ENCODE measurements at places on chromosomes 1 and 21. TPM values are rescaled to one million over a fixed set of nuclear protein-coding genes. Genes with fewer than 3 reads are reported as not detected.

Gene KPRP
- total RNA-seq = not detected

Gene ZNF593OS
- not detected for total RNA-seq

Gene HAO2
- not detected for total RNA-seq

GRCh38 chr1:221696718-221697461 lies 45.0 kb downstream of the DUSP10 start:
- H3K27me3 ChIP-seq = no peaks in the 10 kb centered on the region
- peaks cover 6% of the 10 kb centered on the region for H3K4me1 ChIP-seq
- no peak for DNase-seq
- no peak overlapping the region for H3K27ac ChIP-seq
- H3K36me3 ChIP-seq = no peaks in the 10 kb centered on the region

DNA sequence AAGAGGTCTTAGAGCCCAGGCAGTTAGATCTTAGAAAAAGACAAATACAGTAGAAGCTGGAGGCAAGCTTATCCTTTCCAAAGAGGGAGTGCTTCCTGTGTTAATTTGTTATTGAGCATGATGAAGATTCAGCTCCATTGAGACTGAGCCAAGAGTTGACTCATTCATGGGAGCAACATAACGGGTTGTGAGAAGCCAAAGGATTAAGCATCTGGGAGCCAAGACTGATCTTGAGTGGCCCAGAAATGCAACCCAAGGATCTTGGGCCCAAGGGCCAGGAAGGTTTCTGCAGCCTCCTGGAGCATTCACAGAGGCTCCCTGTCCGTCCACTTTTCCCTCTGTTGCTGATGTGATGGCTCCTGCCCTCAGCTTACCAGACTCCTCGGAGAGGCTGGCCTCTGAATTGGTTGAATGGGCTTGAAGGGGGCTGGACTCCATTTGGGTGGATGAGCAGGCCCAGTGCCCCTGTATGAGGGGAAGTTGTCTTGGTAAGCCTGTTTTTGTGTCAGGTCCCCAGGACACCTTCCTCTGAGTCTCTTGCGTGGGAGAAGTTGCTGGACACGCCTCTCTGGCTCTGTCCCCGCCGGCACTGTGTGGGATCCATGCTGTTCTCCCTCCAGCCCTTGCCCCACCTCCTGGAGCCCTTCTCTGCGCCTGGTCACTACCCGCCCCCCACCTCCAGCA lies 42.4 kb downstream of the PDE9A start:
- H3K27me3 ChIP-seq = no peaks in the 10 kb centered on the region
- no peak for DNase-seq
- peaks cover 18% of the 10 kb centered on the region for H3K36me3 ChIP-seq
- no peak overlapping the region for H3K4me3 ChIP-seq
- H3K4me1 ChIP-seq = no peaks in the 10 kb centered on the region

- DNase-seq = no peak
- no peaks in the 10 kb centered on the region for H3K36me3 ChIP-seq
- H3K27ac ChIP-seq = no peak overlapping the region
- H3K4me3 ChIP-seq = no peak overlapping the region
- H3K27me3 ChIP-seq = no peaks in the 10 kb centered on the region
Measured at GRCh38 chr1:199155166-199156019, 516.6 kb downstream of the PTPRC start.

- H3K36me3 ChIP-seq = peaks cover 7% of the 10 kb centered on the region
- peak overlapping the region; percentile 81 for H3K27ac ChIP-seq
- peak overlapping the region; percentile 17 for H3K4me3 ChIP-seq
- DNase-seq = no peak
- H3K27me3 ChIP-seq = no peaks in the 10 kb centered on the region
Measured at GRCh38 chr1:167491586-167492461, 26.5 kb downstream of the CD247 start.

GRCh38 chr1:4603295-4604110 lies 50.9 kb upstream of the AJAP1 start:
- H3K27me3 ChIP-seq = no peaks in the 10 kb centered on the region
- H3K36me3 ChIP-seq = no peaks in the 10 kb centered on the region
- no peak overlapping the region for H3K4me3 ChIP-seq
- no peak overlapping the region for H3K27ac ChIP-seq
- no peak for DNase-seq

DNA sequence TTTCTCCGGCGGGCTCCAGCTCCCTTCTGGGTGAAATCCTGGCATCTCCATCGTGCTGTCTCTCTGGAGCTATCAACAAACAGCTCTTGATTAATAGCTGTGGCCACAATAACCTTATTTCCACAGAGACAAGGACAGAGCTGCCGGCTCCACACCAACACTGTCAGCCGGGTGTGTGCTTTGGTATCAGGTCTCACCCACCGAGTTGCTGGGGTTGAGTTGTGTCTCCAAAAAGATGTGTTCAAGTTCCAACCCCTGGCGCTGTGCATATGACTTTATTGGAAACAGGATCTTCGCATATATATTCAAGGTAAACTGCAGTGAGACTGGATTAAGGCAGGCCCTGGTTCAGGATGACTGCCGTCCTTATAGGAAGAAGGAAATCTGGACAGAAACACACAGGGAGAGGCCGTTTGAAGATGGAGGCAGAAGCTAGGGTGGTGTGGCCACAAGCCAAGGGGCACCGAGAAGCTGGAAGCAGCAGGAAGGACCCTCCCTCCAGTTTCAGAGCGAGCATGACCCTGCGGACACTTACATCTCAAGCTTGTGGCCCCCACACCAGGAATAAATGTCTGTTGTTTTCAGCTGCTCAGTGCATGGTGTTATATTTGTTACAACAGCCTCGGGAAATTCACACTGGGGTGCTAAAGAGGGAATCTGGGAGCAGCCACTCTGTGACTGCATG lies 88.4 kb upstream of the TMPRSS2 start:
- no peak overlapping the region for H3K4me3 ChIP-seq
- no peak for DNase-seq
- no peaks in the 10 kb centered on the region for H3K4me1 ChIP-seq
- H3K36me3 ChIP-seq = no peaks in the 10 kb centered on the region
- H3K27ac ChIP-seq = no peak overlapping the region

GRCh38 chr1:6854166-6854565 lies 68.9 kb downstream of the CAMTA1 start:
- no peak for DNase-seq
- no peak overlapping the region for H3K27ac ChIP-seq
- H3K36me3 ChIP-seq = peaks cover 4% of the 10 kb centered on the region
- no peak overlapping the region for H3K4me3 ChIP-seq

DNA sequence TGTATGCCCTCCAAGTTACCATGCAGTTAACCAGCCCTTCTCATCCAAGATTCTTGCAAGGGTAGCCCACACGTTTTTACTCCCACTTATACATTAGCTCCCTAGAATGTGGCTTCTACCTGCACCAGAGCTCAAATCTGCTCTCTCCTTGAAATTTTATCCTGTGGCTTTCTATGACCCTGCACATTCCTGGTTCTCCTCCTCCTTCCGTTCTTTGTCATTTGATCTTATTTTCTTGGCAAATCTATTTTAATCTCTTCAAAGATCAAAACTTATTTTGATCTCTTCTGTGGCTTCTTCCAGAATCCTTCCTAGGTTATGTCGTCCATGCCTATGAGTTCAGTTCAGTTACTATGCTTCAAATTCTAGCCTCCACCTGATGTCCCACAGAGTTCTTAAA lies 115.6 kb upstream of the GUCA2B start:
- no peaks in the 10 kb centered on the region for H3K36me3 ChIP-seq
- H3K27ac ChIP-seq = no peak overlapping the region

- no peaks in the 10 kb centered on the region for H3K36me3 ChIP-seq
- DNase-seq = no peak
- no peak overlapping the region for H3K4me3 ChIP-seq
Measured at GRCh38 chr1:146031476-146031875, 9.9 kb upstream of the HJV start.

GRCh38 chr1:81439046-81439823 lies 361.5 kb upstream of the ADGRL2 start:
- no peak for DNase-seq
- no peaks in the 10 kb centered on the region for H3K36me3 ChIP-seq
- no peaks in the 10 kb centered on the region for H3K27me3 ChIP-seq
- no peaks in the 10 kb centered on the region for H3K4me1 ChIP-seq
- no peak overlapping the region for H3K27ac ChIP-seq
- no peak overlapping the region for H3K4me3 ChIP-seq

DNA sequence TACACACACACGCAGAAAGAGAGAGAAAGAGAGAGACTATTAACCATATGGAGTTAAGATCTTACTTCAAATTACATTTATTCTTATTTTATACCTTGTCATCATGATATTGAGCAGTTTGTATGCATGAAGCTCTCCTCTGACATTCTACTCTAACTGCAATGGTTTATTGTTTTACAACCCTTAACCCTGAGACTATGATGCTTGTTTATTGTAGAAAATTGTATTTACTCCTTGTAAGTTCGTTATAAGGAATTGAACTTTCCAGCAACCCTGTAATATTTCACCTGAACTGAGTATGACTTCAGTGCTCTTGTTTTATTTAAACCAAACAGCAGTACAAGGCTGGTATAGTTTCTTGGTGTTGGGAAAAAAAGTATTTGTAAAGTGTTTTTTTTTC lies 18.6 kb upstream of the PTPRF start:
- no peak overlapping the region for H3K4me3 ChIP-seq
- no peaks in the 10 kb centered on the region for H3K4me1 ChIP-seq
- no peak overlapping the region for H3K27ac ChIP-seq

- H3K4me3 ChIP-seq = no peak overlapping the region
- no peak for DNase-seq
- no peaks in the 10 kb centered on the region for H3K27me3 ChIP-seq
- H3K4me1 ChIP-seq = no peaks in the 10 kb centered on the region
- peaks cover 10% of the 10 kb centered on the region for H3K36me3 ChIP-seq
Measured at GRCh38 chr1:86868477-86868876, 45.4 kb downstream of the SELENOF start.

DNA sequence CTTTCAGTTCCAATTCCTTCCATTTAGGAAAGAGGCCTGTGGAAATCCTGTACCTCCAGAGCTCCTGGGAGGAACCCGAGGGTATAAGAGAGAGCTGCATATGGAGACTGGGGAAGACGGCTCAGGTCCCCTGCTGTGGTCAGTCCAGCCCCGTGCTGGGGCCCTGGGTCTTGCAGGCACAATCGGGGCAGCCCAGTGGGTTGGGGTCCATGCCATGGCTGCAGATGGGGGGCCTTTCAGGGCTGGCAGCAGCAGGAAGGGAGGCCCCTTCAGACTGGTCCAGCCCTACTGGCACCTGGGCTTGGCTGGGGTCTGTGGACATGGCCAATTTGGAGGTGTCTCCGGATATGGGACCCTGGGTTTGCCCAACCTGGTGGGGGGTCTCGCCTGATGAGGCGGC lies 18.2 kb downstream of the HTR6 start:
- H3K27me3 ChIP-seq = no peaks in the 10 kb centered on the region
- H3K27ac ChIP-seq = no peak overlapping the region
- DNase-seq = no peak
- peaks cover 3% of the 10 kb centered on the region for H3K36me3 ChIP-seq
- H3K4me3 ChIP-seq = no peak overlapping the region

- peaks cover 51% of the 10 kb centered on the region for H3K27me3 ChIP-seq
- no peak overlapping the region for H3K27ac ChIP-seq
- H3K36me3 ChIP-seq = no peaks in the 10 kb centered on the region
- H3K4me3 ChIP-seq = no peak overlapping the region
- H3K4me1 ChIP-seq = peaks cover 22% of the 10 kb centered on the region
- no peak for DNase-seq
Measured at GRCh38 chr1:228652116-228652515, 83.2 kb upstream of the RHOU start.

All from T-cell (primary cell).